ENCODE measurements at places on chromosomes 5 and 9.

DNA sequence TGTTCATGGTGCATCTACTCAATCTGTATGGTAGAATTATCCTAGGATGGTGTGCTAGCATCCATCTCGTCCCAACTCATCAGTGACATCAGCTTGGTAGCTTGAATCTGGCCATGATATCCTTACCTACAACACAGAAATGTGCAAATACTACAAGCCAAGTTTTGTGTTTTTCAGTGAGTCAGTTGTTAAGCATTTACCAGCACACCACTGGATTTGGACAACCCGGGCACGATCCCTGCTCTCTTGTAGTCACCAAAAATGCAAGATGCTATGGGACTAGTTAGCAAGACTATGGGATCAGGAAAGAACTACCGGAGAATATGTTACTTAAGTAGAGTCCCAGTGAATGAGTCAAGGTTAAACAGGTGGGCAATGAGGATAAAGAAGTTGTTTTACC, 32.1 kb upstream of the ZNF354B start:
- no peak overlapping the region for H3K4me3 ChIP-seq
- H3K4me1 ChIP-seq = peaks cover 14% of the 10 kb centered on the region
- no peaks in the 10 kb centered on the region for H3K36me3 ChIP-seq
- DNase-seq = no peak
- H3K27me3 ChIP-seq = no peaks in the 10 kb centered on the region

GRCh38 chr9:93612796-93613154, 36.4 kb downstream of the PHF2 start:
- H3K4me1 ChIP-seq = peaks cover 9% of the 10 kb centered on the region
- H3K4me3 ChIP-seq = no peak overlapping the region
- no peaks in the 10 kb centered on the region for H3K36me3 ChIP-seq
- no peak overlapping the region for H3K27ac ChIP-seq

DNA sequence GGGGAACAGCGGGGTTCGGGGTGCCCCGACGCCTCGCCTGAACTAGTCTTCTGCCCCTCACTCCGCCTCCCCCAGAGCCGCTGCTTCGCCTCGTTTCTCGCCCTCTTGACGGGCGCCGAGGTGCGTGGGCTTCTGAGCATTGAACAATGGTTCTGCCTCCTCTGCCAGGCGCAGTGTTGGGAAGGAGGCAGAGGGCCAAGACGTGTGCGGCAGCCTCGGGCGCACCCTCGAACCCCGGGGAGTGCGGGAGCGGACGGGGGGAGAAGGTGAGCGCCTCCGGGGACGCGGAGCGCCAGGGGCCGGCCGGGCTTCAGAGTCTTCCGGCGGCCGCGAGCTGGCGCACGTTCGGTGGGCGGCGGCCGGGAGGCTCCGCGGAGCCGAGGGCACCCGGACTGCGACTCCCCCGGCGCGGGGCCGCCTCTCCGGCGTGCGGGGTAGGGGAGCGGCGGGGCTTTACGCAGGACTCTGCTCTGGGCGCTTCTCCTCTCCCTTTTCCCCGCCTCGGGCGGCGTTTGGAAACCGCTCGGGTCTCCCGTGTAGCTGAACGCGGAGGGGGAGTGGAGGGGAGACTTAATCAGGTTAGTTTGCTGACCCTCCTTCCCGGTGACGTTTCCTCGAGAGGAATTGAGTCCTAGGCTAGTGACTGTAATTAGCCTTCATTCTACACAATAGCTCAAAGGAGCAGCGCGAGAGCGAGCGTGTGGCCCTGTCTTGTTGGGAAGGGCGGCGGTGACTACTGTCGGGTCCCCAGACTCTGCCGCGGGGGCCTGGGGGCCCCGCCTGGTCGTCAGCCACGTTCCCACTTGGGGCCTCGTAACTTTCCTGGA, 1.1 kb downstream of the VLDLR start:
- H3K4me3 ChIP-seq = peak overlapping the region; percentile 67
- no peaks in the 10 kb centered on the region for H3K36me3 ChIP-seq
- no peaks in the 10 kb centered on the region for H3K27me3 ChIP-seq
- peaks cover 5% of the 10 kb centered on the region for H3K4me1 ChIP-seq

DNA sequence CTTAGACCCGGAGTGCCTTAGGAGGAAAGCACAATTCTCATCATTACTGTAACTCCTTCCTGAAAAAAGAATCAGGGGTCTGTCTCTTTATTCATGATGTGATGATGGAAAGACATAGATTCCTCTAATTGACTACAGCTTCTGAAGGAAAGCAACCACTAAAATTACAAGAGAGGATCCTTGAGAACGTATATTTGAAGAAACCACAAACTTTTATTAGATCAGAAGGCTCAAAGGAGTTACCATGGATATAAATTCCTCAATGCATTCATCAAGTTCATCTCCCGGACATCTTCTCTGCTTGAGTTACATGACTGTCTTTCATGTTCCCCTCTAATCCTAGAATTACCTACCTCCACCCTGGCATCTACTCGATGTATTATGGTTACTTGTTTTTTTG, 104.1 kb upstream of the PAPPA start:
- H3K4me3 ChIP-seq = no peak overlapping the region
- H3K27ac ChIP-seq = no peak overlapping the region
- peaks cover 5% of the 10 kb centered on the region for H3K4me1 ChIP-seq
- H3K36me3 ChIP-seq = no peaks in the 10 kb centered on the region
- no peaks in the 10 kb centered on the region for H3K27me3 ChIP-seq

GRCh38 chr5:114660791-114661190, 298.9 kb downstream of the KCNN2 start:
- no peaks in the 10 kb centered on the region for H3K27me3 ChIP-seq
- H3K4me3 ChIP-seq = no peak overlapping the region
- no peak for DNase-seq
- H3K4me1 ChIP-seq = no peaks in the 10 kb centered on the region

DNA sequence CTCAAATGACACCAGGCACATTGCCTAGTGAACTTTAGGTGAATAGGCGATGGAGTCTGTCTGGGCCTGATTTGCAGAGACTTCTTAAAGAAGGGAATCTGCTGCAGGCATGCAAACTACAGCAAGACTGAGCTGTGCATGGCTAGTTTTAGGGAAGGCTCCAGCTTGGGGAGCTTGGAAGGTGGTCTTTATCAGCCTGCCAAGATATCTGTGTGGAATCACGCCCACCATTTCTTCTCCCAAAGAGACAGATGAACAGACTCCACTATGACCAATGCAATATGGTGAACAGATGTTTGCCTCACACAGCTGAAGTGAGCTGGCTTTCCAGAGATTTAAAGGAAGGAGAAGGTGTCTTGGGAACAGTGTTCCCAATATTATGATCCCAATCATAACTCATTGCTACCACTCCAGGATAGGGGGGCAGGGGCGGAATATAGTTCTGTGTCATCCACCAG, 129.0 kb upstream of the HMHB1 start:
- H3K4me1 ChIP-seq = no peaks in the 10 kb centered on the region
- H3K4me3 ChIP-seq = no peak overlapping the region
- H3K36me3 ChIP-seq = no peaks in the 10 kb centered on the region

DNA sequence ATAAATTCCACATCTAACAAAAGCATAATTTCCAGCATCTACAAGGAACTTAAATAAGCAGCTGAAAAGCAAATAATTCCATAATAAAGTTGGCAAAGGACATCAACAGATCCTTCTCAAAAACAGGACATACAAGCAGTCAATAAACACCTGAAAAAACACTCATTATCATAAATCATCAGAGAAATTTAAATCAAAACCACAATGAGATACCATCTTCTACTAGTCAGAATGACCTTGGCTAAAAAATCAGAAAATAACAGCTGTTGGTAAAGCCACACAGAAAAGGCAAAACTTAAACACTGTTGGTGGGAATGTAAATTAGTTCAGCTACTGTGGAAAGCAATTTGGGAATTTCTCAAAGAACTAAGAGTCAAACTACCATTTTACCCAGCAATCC, 1371.1 kb upstream of the ACO1 start:
- no peaks in the 10 kb centered on the region for H3K4me1 ChIP-seq
- H3K36me3 ChIP-seq = no peaks in the 10 kb centered on the region
- no peaks in the 10 kb centered on the region for H3K27me3 ChIP-seq
- DNase-seq = no peak

- no peak overlapping the region for H3K27ac ChIP-seq
- H3K27me3 ChIP-seq = no peaks in the 10 kb centered on the region
- no peak for DNase-seq
- no peaks in the 10 kb centered on the region for H3K4me1 ChIP-seq
- H3K36me3 ChIP-seq = no peaks in the 10 kb centered on the region
Observed at GRCh38 chr5:167232675-167233311, 1058.7 kb upstream of the WWC1 start.

DNA sequence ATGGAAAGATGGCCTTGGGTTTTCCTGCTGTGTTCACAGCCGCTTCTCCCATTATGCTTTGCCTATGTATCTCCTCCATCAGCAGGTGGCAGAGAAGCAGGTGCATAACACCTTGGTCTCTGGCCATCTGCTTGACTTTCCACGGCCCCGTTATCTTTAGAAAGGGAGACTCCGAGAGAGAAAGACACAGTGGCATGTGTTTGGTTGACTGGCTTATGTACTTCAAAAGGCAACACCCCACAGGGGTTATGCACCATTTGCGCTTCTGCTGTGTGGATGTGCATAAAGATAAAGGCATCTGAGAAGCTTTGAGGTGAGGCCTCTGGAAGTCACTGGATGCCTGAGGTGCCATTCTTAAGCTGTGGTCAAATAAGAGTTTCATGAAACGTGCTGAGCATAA, 138.4 kb downstream of the EGFLAM start:
- H3K27ac ChIP-seq = no peak overlapping the region
- peaks cover 20% of the 10 kb centered on the region for H3K27me3 ChIP-seq
- H3K36me3 ChIP-seq = no peaks in the 10 kb centered on the region
- H3K4me3 ChIP-seq = no peak overlapping the region
- H3K4me1 ChIP-seq = no peaks in the 10 kb centered on the region
- DNase-seq = no peak

DNA sequence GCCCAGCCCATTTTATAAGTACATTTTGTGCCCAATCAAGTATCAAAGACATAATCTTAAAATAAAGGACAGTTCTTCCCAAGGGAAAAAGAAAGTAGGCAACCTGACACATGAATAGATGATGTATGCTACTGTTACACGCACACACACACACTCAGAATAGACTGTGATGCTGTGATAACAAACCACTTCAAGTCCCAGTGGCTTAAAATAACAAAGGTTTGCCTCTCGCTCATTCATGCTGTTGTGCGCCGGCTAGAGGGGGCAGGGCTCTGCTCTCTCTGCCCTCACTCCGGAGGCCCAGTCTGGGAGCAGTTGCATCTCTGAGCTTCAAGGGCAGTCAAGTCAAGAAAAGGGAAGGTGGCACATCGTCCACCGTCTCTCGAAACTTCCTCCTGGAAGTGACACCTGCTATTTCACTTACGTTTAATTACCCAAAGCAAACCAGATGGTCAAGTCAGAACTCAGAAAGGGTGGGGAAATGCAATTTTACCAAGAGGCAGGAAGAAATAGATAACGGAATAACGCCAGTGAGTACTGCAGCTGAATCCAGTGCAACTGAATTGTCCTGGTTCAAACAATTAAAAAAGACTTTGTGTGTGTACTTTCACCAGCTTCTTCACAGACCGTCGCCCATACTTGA, 43.3 kb downstream of the ANKRD33B start:
- H3K36me3 ChIP-seq = no peaks in the 10 kb centered on the region
- H3K27me3 ChIP-seq = no peaks in the 10 kb centered on the region
- peaks cover 8% of the 10 kb centered on the region for H3K4me1 ChIP-seq
- no peak for DNase-seq

DNA sequence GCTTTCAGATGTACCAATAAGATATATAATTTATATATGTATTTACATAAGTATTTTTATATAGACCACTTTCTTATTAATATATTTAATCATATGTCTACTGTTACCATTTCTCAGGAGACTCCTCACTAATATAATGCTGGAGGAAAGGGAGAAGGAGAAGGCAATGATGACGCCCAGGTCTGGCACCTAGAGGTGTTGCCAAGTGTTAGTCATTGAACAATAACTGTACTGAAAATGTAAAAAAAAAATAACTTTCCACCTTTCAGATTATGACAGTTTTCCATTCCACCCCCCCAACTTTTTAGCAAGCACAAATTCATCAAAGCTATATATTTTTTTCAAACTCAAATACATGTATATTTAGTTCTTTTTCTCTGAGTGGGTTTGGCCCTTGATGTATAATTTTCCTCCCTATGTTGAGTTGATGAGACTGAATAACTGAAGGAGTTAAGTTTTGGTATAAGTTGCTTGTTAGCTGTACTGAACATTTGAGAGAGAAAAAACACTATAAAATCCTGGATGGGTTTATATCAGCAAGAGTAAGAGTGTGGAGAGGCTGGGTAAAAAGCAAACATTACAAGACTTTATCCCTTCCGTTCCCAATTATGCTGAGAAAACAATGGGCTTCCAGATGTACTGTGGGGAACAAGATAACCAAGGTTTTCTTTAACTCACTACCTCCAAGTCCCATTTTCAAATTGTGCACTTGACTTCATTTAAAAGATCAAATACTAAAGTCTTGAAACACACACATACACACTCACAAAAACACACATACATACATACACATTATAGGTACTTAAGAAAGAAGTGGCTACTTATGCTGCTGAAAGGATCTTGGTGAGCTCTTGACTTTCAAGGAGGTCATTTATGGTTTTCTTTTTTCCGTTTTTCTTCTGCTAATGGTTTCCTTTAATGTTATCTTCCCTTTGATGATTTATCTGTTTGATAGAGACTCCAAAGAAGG, 142.8 kb upstream of the IFNE start:
- no peak for DNase-seq
- H3K27me3 ChIP-seq = no peaks in the 10 kb centered on the region
- no peaks in the 10 kb centered on the region for H3K36me3 ChIP-seq
- H3K4me1 ChIP-seq = no peaks in the 10 kb centered on the region
- no peak overlapping the region for H3K4me3 ChIP-seq

Measured in RWPE2 (cell line).